Type B pancreatic cell (in vitro differentiated cells): ENCODE measurements at places on chromosomes 2 and 18. TPM values are rescaled to one million over a fixed set of nuclear protein-coding genes. Genes with fewer than 3 reads are reported as not detected.
A peak's percentile ranks its signal among the peaks of the same experiment; 100 is the strongest.

DNA sequence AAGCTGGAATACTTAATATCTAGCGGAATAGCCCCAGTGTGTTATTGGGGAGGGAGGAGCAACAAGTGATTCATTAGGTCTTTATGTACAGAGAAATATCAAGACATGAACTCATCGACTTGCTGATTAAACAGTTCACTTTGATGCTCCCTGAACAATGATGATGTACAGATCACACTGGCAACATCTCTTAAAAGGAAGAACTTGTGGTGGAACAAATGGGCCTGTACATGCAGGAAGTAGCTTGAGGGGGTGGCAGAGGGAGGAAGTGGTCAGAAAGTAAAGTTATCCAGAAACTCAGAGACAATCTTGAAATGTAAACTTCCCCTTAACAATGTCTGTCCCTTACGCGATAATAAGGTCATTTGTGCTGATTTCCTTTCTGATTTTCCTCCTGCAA lies 90.5 kb downstream of the NXPH2 start:
- no peak for DNase-seq

Gene MEP1B
- total RNA-seq, result 1.7 and 2.7 TPM in 2 replicates

Gene SP5
- 1.1 and 4.4 TPM in 2 replicates for total RNA-seq

Gene LRP1B
- 2.5 and 16.0 TPM in 2 replicates for total RNA-seq

DNA sequence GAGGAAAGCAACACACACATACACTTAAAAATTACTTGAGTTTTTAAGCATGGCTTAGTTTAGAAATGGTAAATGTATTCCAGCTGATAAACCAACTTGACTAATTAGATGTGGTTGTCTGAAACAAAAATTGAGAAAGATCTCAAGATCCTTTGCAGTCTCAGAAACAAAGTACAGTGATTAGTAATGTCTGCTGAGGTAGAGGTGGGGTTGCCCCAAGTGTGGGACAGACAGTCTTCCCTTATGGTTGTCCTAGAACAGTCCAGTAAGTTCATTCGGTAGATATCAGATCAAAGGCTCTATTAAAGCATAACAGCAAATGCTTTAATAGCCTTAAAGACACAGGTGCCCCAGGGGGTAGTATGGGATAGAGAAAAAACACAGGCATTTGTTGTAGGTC lies 94.5 kb downstream of the BARD1 start:
- no peak for DNase-seq

DNA sequence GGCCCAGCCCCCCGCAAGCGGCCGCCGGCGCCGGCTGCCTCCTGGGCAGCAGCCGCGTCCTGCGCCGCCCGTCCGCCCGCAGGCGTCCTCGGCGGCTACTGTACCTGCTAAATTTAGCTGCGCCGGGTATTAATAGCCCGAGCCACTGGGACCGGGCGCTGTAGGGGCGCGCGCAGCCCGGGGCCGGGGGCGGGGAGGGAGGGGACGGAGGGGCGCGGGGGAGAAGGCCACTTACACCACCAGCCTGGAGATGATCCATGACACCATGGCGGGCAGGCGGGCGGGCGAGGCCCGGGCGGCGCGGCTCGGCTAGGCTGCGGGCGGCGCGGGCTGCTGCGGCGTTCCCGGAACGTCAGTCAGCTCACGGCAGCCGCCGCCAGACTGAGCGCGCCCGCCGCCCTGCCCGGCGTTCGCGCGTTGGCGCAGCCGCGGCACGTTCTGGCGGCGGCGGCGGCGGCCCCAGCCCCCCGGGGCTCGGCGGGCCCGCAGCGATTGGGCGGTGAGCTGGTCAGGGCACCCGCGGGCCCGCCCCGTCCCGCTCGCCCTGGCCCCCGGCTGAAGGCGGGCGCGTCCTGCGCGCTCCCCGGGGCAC lies at the start of gene REEP1:
REEP1 (minus strand) TSS at position 383 of the 592 bp plus-strand sequence; CDS start at position 267, 116 bp downstream.
- peak; percentile 72 for DNase-seq

DNA sequence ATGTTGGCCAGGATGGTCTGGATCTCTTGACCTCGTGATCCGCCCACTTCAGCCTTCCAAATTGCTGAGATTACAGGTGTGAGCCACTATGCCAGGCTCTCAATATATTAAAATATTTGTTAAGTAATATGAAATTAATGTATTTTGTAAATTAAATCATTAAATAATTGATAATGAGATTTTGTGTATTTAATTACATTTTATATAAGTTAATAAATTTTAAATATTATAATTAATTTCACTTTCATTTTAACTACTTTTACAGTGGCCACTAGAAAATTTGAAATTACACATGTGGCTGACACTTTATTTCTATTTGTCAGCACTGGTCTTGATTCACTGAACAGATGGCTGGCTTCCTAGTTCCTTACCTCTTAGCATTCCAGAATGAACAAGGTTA lies 102.6 kb downstream of the DPP10 start:
- no peak for DNase-seq

DNA sequence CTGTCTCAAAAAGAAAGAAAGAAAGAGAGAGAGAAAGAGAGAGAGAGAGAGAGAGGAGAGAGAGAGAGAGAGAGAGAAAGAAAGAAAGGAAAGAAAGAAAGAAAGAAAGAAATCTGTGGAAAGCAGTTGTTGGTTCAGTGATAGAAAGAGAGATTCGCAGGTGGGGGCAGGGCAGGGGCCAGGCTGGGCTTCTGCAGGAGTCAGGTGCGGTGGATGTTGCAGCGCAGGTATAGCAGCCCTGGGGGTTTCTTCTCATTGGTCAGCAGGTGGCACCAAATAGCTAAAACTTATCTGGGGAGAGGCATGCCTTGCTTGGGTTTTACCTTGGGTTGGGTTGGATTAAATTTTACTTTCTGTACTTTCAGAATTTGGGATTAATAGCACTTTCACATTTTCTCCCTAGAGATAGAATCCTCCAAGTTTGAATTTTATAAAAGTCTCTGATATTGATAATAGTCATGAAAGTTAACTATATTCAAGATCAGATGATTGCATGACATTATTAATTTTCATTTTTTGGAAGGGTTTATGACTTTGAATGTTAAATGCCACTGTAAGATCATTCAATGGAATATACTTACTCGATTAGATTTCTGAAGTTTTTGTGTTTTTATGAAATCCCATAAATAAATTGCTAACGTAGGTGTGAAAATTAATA lies 66.6 kb downstream of the SPTBN1 start:
- DNase-seq, result no peak

DNA sequence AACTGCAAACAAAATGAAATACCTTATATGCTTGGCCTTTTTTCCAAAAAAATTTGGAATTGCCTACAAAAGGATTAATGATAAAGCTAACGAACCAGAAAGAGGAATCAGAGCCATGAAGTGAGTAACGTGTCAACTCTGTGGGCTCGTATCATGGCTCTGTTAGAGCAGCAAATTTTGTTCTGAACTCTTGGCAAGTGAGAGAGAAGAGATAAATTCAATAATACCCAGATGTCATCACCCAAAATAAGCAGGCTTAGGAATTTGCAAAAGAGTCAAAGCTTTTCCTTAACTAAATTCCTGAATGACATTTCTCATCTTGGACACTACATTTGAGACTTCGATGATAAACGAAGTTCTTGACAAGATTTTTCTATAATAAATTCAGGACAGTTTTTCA lies 4.4 kb downstream of the TXNDC2 start:
- DNase-seq, result no peak

- no peak for DNase-seq
These were observed 25.9 kb upstream of the NEB start for GRCh38 chr2:151760139-151760650.

Gene ELP2
- 79.2 and 94.6 TPM in 2 replicates for total RNA-seq

Gene MRO
- total RNA-seq, result 1.2 and 8.6 TPM in 2 replicates

Gene CHCHD5
- total RNA-seq, result 25.6 and 33.5 TPM in 2 replicates

DNA sequence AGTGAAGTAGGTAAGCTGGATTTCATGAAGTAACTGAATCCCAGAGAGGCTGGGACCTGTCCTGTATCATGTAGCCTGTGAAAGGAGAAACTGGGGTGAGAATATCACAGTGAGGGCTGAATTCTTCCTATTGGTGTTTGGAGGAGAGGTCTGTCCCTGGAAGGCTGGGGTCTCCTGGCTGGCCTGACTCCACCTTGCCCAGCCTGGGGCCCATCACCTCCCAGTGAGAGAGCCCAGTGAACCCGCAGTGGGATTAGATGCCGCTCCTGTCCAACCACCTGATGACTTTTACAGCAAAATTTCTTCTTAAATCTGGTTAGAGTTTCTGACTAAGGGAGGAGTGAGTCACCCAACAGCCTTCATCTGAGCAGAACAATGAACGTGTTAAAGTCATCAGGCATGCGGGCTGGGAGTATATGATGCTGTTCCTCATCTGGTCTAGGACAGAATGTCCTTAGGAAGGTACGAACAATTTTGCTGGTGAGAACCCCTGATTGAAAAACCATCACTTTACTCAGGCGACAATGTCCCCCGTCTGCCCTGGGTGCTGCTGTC lies 152.9 kb downstream of the LPIN1 start:
- DNase-seq, result no peak

- DNase-seq, result no peak
These were observed at the start of gene CGREF1 for GRCh38 chr2:27118525-27119329. CGREF1 (minus strand) TSS chr2:27119128; CDS start chr2:27104366, 14,762 bp downstream.

DNA sequence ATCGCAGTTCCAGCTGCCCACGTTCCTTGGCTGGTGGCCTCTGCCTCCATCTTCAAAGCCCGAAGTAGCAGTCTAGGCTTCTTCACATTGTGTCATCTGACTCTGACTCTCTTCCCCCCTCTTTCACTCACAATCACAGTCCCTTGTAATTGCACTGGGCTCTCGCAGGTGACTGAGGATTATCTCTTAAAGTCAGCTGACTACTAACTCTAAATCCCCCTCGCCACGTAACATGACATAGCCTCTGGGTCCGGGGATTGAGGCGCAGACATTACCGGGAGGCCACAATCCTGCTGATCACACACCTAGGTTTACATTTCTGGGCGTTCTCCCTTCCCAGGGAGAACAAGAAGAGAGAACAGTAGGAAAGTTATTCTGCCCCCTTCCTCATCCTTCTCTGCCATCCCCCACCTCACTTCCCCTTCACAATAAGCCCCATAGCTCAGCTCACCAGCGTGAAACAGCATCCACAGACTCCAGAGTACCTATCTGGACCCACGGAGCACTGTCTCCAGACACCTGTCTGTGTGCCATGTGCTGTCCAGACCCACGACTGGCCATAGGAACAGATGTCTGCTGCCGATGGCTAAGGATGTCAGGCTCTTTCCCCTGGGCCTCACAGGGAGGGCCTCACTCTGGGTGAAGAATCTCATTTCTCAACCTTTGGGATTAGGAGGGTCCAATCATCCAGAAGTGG lies 64.3 kb upstream of the FZD7 start:
- no peak for DNase-seq

Gene SLC11A1
- total RNA-seq, result 0.39 and 0.64 TPM in 2 replicates

Gene PPP1R1C
- 1.4 and 7.4 TPM in 2 replicates for total RNA-seq

GRCh38 chr2:48479915-48480314 lies 50.0 kb upstream of the STON1 start:
- no peak for DNase-seq

DNA sequence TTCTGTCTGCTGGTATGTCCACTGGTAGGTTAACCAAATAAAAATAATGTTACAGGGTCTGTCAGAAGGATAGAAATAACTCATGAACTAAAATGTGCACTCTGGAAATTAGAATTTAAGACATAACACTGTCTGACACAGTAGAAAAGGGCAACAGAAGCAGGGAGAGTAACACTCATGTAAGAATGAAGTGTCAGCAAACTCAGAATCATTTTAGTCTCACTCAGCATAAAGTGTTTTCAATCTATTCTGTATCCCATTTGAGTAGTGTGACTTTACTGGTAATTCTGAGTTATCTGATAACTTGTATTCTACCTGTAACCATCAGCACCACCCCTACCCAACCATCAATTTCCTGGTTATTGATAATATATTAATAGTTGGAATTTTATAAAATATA lies 68.3 kb downstream of the PIAS2 start:
- DNase-seq, result no peak

GRCh38 chr2:85446296-85447221 lies 28.0 kb downstream of the SH2D6 start:
- no peak for DNase-seq

- no peak for DNase-seq
These were observed 214.6 kb downstream of the LDLRAD4 start for GRCh38 chr18:13433125-13433524.

- no peak for DNase-seq
These were observed 6.1 kb upstream of the SERPINB8 start for GRCh38 chr18:63963615-63964256.

Gene DHRS9
- total RNA-seq, result 0.75 and 1.3 TPM in 2 replicates

Gene EHD3
- 5.3 and 8.9 TPM in 2 replicates for total RNA-seq

DNA sequence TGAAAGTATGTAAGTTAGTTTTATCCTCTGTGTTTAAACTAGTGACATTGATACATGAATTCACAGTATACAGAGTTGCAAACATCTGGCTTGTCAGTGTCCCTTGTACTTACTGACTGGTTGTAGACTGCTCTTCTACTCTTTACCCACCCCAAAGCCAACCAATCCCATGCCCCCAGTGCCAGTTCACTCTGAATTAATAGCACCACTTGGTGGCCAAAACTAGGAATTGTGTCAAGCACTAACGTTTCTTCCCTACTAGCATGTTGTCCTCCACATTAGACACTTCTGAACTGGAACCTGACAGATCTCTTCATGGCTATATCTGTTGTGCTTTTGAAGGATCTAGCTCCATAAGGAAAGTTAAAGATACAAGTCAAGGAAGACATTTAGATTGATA lies 27.2 kb upstream of the OTX1 start:
- no peak for DNase-seq

DNA sequence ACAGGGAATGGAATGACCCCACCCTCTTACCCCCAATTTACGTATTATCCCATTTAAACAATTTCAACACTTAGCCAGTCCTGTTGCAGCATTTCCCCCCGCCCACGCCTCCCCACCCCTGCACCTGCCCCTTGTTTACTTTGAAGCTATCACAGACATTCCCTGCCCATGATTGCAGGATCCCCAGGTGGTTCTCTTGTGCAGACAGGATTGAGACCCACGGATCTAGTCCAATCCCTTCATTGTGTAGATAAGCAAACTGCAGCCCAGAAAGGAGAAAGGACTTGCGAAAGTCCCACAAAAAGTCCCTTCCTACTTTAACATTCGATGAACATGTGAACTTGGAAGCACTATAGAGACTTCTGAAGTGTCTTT lies 38.9 kb downstream of the TMEM17 start:
- DNase-seq, result no peak

Gene WDFY1
- total RNA-seq, result 38.2 and 45.5 TPM in 2 replicates

Gene SOX11
- 21.1 and 83.2 TPM in 2 replicates for total RNA-seq

GRCh38 chr2:132701810-132702209 lies 31.8 kb upstream of the LYPD1 start:
- DNase-seq, result no peak

DNA sequence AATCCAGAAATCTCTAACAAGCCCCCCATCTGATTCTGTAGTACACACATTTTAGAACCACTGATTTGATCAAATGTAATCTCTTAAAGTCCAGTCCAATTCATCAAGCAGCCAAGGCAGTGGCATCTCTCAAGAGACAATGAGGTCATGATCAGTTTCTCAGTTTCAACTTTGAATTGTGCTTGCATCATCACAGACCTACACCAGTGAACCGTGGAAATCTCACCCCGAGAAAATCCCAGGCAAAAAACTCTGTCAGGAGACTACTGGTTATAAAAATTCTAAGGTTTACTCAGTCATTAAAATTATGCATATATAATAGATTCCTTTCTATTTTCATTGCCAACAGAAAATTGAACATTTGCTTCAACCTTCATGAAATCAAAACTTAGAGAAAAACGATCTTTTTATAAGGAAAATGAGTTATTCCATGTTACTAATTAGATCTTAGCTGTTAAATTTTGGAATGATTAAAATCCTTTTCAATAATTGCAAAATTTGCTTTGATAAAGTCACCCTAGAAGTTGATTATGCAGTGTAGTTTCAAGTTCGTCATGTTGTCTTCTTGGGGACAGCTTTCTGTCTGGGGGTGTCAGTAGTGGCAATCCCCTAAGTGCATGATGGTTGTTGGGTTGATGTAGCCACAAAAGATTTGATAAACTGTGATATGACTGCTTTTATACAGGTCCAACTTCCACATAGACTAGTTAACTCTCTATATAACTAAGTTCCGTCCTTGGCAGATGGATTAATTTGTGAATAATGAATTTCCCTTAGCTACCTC lies 235.0 kb downstream of the CAMKMT start:
- no peak for DNase-seq

Gene PSMA8
- 0.14 TPM in 1 of 2 replicates, not detected in the other for total RNA-seq
